Neural progenitor cell (in vitro differentiated cells): ENCODE measurements at places on chromosomes 1 and 21. TPM values are rescaled to one million over a fixed set of nuclear protein-coding genes. Genes with fewer than 3 reads are reported as not detected.

MPC2 gene
- total RNA-seq, result 33.6 and 56.8 TPM in 2 replicates

RNU1-3 gene
- under 0.01 TPM in 2 replicates for total RNA-seq

DNA sequence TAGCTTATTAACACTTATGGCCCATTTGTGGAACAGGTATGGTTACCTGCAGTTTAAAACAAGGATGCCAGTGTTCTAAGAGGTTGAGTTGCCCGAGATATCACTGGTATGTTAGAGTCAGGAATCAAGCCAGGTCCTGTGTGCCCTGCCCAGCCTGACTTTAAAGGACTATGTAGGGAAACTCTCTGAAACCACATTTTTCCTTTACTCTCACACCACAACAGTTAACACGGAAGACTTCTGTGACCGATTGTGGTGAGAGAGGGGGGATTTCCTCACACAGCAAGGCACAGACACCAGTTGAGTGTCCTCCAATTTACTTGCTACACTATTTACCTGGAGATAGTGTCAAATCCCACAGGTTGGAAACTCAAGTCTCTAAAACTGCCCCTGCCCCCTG, 47.8 kb downstream of the UCK2 start:
- no peak for DNase-seq

- DNase-seq, result no peak
Measured at GRCh38 chr1:61222240-61222639, 139.9 kb downstream of the NFIA start.

DNA sequence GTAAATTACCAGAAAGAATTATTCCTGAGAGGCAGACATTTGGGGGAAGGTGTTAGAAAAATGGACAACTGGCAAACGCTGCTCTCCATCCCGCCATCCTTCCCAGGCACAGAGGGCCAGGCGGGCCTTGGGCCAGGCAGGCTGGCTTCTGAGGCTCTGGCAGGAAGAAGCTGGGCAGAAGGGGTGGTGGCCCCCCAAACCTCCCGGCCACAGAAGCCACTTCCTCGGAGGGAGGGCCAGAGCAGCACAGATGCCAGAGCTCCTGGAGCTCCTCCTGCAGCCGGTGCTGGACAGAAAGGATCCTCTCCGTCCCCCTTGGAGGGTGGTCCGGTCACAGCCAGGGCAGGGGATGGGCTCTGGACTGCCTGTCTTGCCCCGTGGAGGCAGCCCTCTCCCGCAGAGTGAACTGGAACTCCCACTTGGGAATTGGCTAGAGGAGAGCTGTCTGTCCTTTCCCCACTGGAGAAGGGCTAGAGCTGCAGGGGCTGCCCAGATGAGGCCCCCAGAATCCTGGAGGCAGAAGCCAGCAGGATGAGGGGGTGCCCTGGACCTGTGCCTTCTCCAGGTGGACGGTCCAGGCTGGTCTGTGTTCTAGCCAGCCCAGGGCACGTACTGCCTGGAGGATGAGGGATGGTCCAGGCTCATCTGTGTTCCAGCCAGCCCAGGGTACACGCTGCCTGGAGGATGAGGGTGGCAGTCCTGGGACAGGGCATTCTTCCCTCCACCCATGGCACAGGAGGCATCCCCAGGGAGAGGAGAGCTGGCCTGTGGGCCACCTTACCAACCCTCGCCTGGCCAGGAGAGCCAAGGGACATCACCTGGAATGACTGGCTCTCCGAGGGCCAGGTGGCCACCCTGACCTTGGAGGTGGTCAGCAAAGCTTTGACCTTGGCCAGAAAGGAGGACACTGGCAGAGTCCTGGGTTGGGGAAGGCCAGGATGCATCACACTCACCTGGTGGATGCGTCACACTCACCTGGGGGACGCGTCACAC, 47.4 kb upstream of the ACTRT2 start:
- no peak for DNase-seq

DNA sequence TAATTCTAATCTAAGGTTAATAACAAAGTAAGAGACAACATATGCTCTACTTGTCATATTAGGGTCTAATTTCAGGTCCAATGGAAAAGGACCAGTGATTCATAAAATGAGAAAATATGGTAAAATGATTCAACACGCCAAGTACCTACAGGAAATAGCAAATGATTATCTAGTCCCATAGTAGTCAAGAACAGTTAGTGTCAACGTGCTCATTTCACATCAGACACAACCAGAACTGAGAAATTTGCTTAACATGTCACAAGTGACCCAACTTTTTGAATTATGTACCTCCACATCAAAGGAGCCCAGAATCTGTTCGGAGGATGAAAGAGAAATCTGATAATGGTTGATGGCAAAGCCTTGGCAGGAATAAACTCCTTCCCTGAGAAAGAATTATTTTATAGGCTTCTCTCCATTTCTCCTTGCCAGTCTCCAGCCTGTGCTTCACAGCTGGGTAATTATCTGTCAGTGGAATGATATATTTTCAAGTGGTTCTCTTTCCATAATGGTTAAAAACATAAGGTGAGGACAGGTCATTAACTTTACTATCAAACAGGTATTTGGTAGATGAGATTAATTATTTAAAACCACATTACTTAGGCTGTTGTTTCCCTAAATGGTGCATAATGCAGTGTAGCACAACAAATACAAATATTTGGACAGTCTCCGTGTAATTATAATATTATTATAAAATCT, 83.2 kb downstream of the APP start:
- DNase-seq, result no peak

DNA sequence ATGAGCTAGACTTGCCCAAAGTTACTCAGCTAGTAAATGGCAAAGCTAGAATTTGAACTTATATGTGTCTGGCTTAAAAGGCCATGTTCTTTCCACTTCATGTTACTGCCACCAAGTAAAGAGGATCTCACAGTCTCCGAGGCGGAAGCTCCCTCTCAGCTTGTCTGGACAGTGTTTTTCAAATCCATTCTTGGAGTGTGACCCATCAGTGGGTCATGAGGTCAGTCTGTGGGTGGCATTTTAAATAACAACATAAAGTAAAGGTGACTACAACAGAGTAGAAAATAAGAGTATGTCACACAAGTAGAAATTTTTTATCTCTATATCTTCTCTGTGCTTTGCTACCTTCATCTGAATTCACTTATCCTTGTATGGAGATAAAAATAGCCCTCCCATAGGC, 3.2 kb upstream of the HMGB4 start:
- DNase-seq, result no peak

- DNase-seq, result no peak
Measured at GRCh38 chr1:87398641-87399040, 70.0 kb downstream of the LMO4 start.
